Cardiac muscle cell (in vitro differentiated cells and primary cell): ENCODE measurements at places on chromosomes 6 and 20. TPM values are rescaled to one million over a fixed set of nuclear protein-coding genes. Genes with fewer than 3 reads are reported as not detected.

- no peak for DNase-seq
Observed at GRCh38 chr6:48714699-48715098, 603.7 kb upstream of the PTCHD4 start.

RGS17 gene
- 0.34 and 1.1 TPM in 2 replicates for polyA plus RNA-seq

DNA sequence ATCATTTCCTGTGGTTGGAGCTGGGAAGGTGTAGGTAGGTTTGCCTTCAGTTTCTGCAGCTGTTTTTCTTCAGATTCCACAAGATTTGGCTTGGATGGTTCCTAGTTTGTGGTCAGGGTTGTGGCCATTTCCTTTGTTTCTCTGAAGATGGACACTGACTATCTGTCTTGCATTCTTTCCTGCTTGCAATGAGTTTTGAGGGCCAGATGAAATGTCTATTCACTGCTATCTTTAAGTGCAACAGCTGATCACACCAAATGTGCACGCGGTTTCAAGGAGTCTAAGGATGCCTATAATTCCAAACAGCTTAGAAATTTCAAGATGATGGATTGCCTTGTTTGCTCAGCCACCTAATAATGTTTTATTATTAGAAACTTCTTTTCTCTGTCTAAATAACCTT lies 28.4 kb downstream of the IL20RA start:
- DNase-seq, result peak; percentile 53

- peak; percentile 45 for DNase-seq
Observed at GRCh38 chr6:133241086-133241900, at the start of gene EYA4. TSS of gene EYA4 (plus strand) at chr6:133241357. CDS start at chr6:133274781, 33,424 bp downstream.

DNA sequence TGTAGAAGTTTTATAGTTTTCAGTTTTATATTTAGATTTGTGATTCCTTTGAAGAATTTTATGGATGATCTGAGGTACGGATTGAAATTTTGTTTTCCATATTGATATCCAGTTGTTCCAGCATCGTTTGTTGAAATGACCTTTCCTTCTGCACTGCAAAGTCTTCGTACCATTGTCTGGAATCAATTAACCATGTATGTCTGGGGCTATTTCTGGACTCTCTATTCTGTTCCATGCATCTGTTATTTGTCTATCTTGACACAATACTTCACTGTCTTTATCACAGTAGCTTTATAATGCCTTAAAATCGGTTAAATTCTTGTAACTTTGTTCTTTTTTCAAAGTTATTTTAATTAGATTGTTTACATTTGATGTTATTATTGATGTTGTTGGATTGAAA lies 154.9 kb downstream of the FARS2 start:
- DNase-seq, result peak; percentile 20

DNA sequence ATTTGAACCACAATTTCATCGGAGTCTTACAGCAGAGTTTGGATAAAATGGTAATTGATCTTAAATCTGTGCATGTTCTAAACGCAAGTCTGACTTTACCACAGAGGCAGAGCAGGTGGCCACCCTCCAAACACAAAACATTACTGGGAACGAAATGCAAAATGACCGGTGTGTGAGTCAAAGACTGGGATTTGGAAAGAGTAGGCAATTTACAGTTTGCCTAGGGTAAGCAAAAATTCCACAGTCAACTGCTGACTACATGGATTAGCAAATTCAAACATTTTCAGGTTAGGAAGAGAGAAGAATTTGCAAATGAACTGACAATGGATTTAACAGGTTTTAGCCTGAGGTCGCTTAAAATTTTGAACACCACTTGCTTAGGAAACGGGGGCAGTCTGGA lies 444.4 kb downstream of the HDGFL1 start:
- no peak for DNase-seq

TDP2 gene
- 59.0 and 68.7 TPM in 2 replicates for polyA plus RNA-seq

SLC13A3 gene
- 2.1 and 3.5 TPM in 2 replicates for polyA plus RNA-seq

DNA sequence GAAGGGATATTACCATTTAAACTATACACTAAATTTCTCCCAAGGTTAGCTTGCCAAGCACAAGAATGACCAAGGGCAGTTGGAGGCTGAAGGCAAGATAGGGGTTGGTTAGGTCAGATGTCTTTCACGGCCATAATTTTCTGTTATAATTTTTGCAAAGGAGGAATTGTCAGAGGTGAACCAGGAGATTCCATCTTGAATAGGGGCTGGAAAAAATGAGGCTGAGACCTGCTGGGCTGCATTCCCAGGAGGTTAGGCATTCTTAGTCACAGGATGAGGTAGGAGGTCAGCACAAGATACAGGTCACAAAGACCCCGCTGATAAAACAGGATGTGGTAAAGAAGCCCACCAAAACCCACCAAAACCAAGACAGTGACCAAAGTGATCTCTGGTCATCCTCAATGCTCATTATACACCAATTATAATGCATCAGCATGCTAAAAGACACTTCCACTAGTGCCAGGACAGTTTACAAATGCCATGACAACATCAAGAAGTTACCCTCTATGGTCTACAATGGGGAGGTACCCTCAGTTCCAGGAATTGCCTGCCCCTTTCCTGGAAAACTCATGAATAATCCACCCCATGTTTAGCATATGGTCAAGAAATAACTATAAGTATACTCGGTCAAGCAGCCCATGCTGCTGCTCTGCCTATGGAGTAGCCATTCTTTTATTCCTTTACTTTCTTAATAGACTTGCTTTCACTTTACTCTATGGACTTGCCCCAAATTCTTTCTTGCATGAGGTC lies 371.8 kb upstream of the SULF2 start:
- DNase-seq, result no peak

- no peak for DNase-seq
Observed at GRCh38 chr20:35870541-35871258, 83.6 kb downstream of the SCAND1 start.
